EL (cell line): ENCODE measurements at places on chromosomes 2 and 18.

GRCh38 chr2:229434187-229434586, 163.1 kb upstream of the PID1 start:
- peak; percentile 5 for DNase-seq

DNA sequence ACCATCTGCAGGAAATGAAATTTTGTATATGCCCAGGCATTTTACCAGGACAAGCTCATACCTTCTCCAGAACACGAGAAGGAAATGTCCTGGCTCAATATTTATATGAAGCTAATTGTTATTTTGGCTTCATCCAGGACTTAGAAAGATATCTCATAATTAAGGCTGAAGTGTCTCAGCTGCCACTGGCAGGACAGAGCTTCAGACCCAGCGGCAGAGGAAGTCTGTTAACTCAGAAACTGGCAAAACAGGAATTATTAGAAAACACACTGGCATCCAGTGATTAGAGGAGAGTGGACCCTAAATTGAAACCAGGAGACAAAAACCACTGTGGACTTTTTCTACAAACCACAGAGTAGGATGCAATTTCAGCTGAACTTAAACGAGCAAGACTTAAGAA, 329.7 kb downstream of the CYRIA start:
- no peak for DNase-seq

DNA sequence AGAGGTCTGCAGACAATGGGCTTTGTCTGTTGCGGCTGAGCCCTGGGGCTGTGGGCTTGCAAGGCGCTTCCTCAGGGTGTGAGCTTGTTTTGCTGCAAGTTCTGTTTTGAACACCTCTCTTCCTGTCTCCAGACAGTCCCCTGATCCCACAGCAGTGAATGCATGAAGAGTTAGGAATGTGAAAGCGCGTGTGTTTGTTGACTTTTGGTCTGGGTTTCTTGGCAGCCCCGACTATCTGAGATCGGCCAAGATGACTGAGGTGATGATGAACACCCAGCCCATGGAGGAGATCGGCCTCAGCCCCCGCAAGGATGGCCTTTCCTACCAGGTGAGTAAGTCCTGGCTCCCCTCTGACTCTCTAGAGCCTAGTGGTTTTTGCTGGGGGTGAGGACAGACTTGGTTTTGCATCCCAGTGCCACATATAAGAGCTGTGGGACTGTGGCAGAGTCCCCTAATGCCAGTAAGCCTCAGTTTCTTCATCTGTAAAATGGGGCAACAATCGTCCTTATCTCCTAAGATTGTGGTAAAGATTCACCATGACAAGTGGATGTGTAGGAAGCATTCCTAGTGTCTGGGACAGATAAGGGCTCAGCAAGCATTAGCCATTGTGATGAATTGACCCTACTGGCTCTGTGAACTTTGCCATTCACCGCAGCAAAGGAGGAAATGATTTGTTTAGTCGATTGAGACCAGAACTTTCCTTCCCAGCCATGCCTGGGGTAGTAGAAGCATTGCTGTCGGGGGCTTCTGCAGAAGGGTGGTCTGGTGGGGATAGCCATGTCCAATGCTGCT, 3.0 kb downstream of the LBH start:
- peak; percentile 72 for DNase-seq

DNA sequence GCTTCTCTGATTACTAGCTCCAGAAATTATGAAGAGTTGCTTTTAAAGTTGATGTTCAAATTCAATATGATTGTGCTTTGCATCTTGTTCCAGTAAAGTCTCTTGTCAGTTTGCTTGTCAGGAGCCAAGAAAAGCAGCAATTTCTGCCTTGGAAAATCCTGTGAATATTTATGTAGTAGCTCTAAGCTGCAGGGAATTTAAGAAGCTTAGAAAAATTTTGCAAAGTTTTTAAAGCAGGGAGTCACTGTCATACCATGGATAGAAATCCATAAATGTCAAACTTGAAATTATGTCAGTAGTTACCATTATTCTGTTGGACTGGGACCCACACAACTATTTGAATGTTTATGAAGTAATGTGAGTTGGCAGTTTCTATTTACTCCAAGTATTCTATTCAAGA, 169.3 kb downstream of the TMEM200C start:
- no peak for DNase-seq
